ENCODE measurements at places on chromosomes 3 and 15. TPM values are rescaled to one million over a fixed set of nuclear protein-coding genes. Genes with fewer than 3 reads are reported as not detected.

DNA sequence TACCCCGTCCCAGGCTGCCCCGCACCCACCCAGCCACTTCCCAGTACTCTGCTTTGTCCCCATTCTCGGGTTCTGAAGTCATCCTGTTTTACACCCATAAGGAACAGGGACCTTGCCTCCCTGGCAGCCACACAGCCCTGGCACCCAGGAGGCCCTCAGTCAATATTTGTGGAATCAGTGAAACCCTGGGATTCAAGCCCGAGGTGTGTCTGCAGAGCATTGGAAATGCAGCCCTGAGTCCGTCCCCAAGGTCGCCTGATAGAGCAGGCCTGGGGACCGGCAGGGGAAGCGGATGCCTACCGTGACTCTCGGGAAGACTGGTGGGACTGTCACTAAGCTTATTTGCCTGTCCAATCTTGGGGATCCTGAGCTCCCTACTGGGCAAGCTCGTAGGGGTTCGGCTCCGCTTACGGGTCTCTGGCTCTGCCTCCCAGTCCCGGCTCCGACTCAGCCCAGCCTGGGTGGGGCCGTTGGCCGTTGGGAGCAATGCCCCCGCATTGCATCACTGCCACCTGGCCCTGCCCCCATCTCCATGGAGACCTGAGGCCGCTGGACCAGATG lies 64.4 kb upstream of the TAMM41 start:
- no peak for DNase-seq
- H3K27ac ChIP-seq = no peak overlapping the region
- no peaks in the 10 kb centered on the region for H3K27me3 ChIP-seq
- H3K4me1 ChIP-seq = no peaks in the 10 kb centered on the region
- no peak overlapping the region for H3K4me3 ChIP-seq

GRCh38 chr15:59388670-59389069 lies 16.0 kb upstream of the MYO1E start:
- peaks cover 23% of the 10 kb centered on the region for H3K4me1 ChIP-seq
- no peak overlapping the region for H3K4me3 ChIP-seq
- H3K36me3 ChIP-seq = no peaks in the 10 kb centered on the region
- H3K27me3 ChIP-seq = peaks cover 5% of the 10 kb centered on the region
- H3K27ac ChIP-seq = no peak overlapping the region
- DNase-seq = no peak

DNA sequence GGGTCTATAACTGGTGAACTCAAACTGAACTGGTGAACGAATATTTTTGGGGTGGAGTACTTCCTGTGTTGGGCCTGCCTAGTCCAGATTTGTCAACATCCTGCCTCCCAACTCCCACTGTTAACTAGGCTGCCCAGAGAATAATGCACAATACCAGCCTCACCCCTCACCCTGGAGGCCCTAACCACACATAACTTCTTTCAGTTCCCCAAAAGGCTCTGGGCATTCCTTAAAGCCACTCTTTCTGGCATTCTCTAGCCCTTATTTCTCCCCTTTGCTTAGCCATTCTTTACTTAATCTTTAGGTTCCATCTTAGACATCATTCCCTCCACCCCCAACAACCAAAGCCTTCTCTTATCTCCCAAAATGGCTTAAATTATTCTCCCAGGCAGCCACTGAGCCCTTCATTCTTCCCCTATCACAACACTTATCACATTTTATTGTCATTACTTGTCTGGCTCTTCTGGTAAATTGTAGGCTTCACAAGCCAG lies 9.1 kb upstream of the SEC11A start:
- H3K27me3 ChIP-seq = no peaks in the 10 kb centered on the region
- no peak for DNase-seq
- H3K4me3 ChIP-seq = peak overlapping the region; percentile 67
- H3K27ac ChIP-seq = peak overlapping the region; percentile 92
- H3K4me1 ChIP-seq = peaks cover 27% of the 10 kb centered on the region
- peaks cover 1% of the 10 kb centered on the region for H3K36me3 ChIP-seq

Gene CFAP91
- total RNA-seq = 0.24 TPM

Gene LYZL4
- not detected for total RNA-seq

Gene DYNC1LI1
- total RNA-seq = 35.9 TPM

All from activated T-helper 1 cell treated with anti-CD3 and anti-CD28 coated beads, Interleukin-12 subunit alpha, Interleukin-12 subunit beta, Interleukin-2, Interleukin-4 antibody, amounts not matched to agents 30 ng/mL and 10 ng/mL and 1 ng/mL, durations not matched to agents 14 hours and 24 hours and 36 hours (primary cell).